ENCODE measurements at places on chromosomes 2 and 18. TPM values are rescaled to one million over a fixed set of nuclear protein-coding genes. Genes with fewer than 3 reads are reported as not detected.

DNA sequence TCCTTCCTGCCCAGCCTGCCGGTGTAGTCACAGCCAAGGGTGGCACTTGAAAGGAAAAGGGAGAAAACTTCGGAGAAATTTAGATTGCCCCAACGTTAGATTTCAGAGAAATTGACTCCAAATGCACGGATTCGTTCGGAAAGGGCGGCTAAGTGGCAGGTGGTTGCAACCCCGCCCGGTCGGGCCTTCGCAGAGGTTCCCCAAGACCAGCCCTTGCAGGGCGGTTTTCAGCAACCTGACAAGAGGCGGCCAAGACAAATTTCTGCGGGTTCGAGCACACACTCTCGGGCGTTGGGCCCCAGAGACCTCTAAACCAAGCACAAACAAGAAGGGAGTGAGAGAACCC, 4.8 kb downstream of the ONECUT2 start:
- H3K4me1 ChIP-seq: peaks cover 58% of the 10 kb centered on the region
- H3K27me3 ChIP-seq: peaks cover 84% of the 10 kb centered on the region
- no peak overlapping the region for H3K4me3 ChIP-seq
- DNase-seq: no peak
- no peak overlapping the region for H3K27ac ChIP-seq

GRCh38 chr2:17643031-17643615, 102.6 kb downstream of the VSNL1 start:
- H3K36me3 ChIP-seq: no peaks in the 10 kb centered on the region
- H3K4me1 ChIP-seq: peaks cover 4% of the 10 kb centered on the region
- no peaks in the 10 kb centered on the region for H3K27me3 ChIP-seq
- no peak overlapping the region for H3K4me3 ChIP-seq
- H3K27ac ChIP-seq: no peak overlapping the region

DNA sequence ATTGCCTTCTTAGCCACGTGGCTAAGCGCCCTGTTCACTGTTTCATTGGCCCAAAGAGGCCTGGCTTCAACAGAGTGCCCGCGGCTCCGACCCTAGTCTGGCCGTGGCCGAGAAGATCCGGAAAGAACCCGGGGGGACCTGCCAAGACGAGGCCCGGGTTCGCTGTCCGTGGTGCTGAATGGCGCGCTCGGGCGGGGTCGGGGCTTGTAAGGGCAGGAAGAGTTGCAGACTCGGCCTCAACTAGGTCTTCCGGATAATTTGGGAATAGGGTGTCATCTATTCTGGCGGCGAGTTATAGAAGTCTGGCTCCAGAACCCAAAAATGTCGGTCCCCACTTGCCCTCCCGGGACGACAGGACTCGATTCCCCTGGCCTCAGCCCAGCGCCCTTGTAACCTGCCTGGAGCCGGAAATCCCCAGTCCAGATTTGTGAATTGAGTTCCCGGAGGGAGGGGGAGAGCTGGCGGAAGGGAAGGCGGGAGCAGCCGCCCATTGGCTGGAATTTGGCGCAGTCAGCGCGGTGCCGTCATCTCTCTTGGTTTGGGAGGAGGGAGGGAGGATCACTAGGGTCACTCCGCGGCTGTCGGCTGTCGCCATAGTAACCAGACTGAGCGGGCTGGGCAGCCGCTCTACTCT, 3.5 kb downstream of the CDK5R2 start:
- H3K36me3 ChIP-seq: no peaks in the 10 kb centered on the region
- peaks cover 49% of the 10 kb centered on the region for H3K4me1 ChIP-seq
- H3K27ac ChIP-seq: no peak overlapping the region
- H3K27me3 ChIP-seq: peaks cover 34% of the 10 kb centered on the region

- peaks cover 38% of the 10 kb centered on the region for H3K36me3 ChIP-seq
- no peak overlapping the region for H3K27ac ChIP-seq
- no peaks in the 10 kb centered on the region for H3K27me3 ChIP-seq
- no peak for DNase-seq
- H3K4me3 ChIP-seq: no peak overlapping the region
Measured at GRCh38 chr18:48814490-48815178, 136.1 kb downstream of the SMAD7 start.

GRCh38 chr2:159165048-159165447, 121.5 kb downstream of the WDSUB1 start:
- H3K4me3 ChIP-seq: no peak overlapping the region
- no peaks in the 10 kb centered on the region for H3K27me3 ChIP-seq
- DNase-seq: no peak
- peaks cover 6% of the 10 kb centered on the region for H3K4me1 ChIP-seq

DNA sequence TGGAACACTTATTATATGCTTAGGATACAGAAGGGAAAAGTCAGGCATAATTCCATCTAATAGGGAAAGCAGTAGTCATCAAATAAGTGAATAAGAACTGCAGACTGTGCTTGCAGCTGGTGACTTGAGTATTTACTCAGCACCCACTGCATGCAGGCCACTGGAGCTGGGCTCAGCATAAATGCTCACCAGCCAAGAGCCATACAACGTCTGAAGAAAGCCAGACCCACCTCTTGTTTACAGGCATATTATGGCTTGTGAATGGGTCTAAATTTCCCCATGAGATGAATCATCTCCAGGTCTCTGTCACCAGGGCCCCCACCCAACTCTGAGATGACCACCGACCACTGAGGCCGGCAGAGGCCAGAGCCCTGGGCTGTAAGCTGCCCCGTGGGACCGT, 123.8 kb upstream of the PKDCC start:
- peaks cover 30% of the 10 kb centered on the region for H3K4me1 ChIP-seq
- no peaks in the 10 kb centered on the region for H3K27me3 ChIP-seq
- no peak overlapping the region for H3K4me3 ChIP-seq
- DNase-seq: no peak
- H3K27ac ChIP-seq: no peak overlapping the region

PDE11A gene
- total RNA-seq: 1.9 TPM

DNA sequence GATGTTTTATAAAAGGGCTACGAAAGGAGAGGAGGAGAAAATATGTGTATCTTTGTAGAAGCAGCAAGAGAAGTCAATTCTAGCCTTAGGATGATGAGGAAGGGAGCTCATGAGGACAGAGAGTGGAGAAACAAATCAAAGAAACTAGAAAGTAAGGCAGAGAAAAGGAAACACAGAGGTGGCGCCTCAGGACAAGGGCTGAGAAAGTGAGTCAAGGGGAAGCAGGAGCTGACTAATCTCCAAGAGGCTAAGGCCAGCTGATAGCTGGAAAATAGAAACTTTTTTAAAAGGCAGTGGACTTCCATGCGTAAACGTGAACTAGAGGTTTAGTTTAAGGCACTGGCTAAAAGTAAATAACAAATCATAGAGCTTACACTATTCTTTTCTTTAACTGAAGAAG, 173.3 kb downstream of the ANKRD44 start:
- peaks cover 3% of the 10 kb centered on the region for H3K36me3 ChIP-seq
- no peaks in the 10 kb centered on the region for H3K4me1 ChIP-seq
- H3K27me3 ChIP-seq: no peaks in the 10 kb centered on the region

DNA sequence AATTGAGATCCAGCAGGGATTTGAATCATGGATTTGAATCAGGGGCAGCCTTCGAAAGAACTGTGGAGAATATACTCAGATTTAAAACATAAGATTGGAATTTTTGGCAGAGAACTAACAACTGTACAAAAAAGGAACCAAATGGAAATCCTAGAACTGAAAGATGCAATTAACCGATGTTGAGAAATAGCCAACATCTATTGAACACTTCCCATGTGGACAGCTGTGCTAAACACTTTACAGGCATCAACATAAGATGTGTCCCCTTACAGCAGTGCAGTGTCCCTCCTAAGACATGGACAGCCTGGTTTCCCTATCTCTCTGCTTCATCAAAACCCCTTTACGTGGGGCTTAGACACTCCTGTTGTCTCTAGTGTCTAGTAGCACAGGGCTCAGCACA, 3.7 kb upstream of the IL1RN start:
- no peak overlapping the region for H3K4me3 ChIP-seq
- H3K27me3 ChIP-seq: no peaks in the 10 kb centered on the region
- no peaks in the 10 kb centered on the region for H3K36me3 ChIP-seq
- no peak for DNase-seq

- DNase-seq: peak; percentile 88
- H3K27me3 ChIP-seq: no peaks in the 10 kb centered on the region
- peaks cover 17% of the 10 kb centered on the region for H3K36me3 ChIP-seq
Measured at GRCh38 chr2:26922405-26923188, 47.8 kb upstream of the MAPRE3 start.

OLA1 gene
- 102 TPM for total RNA-seq

SERPINB10 gene
- 3.7 TPM for total RNA-seq

CREG2 gene
- total RNA-seq: 8.1 TPM

POTEI gene
- 0.72 TPM for total RNA-seq

DNA sequence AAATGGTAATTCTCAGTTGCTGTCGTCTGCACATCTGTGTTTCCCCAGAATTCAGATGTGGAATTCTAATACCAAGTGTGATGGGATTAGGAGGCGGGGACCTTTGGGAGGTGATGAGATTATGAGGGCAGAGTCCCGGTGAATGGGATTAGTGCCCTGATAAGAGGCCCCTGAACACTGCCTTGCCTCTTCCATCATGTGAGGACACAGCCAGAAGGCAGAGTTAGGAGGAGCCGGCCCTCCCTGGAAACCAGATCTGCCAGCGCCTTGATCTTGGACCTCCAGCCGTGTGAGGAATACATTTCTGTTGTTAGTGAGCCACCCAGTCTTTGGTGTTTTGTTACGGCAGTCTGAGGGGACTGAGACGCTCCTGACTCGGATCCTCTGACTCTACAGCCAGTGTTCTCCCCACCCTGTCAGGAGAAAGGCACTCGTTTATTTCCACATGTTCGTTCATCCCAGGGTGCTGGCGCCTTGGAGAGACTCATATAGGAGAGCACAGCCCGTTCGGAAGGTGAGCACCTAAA, 395.0 kb downstream of the ZNF516 start:
- no peak for DNase-seq
- H3K4me3 ChIP-seq: no peak overlapping the region
- H3K27ac ChIP-seq: no peak overlapping the region
- no peaks in the 10 kb centered on the region for H3K36me3 ChIP-seq
- no peaks in the 10 kb centered on the region for H3K27me3 ChIP-seq
- no peaks in the 10 kb centered on the region for H3K4me1 ChIP-seq

GREB1L gene
- total RNA-seq: 7.9 TPM

GRP gene
- 2.0 TPM for total RNA-seq

Measured in spinal cord (tissue), 10 donors.